BJ (cell line): ENCODE measurements at places on chromosomes 1 and 21.
A peak's percentile ranks its signal among the peaks of the same experiment; 100 is the strongest.

DNA sequence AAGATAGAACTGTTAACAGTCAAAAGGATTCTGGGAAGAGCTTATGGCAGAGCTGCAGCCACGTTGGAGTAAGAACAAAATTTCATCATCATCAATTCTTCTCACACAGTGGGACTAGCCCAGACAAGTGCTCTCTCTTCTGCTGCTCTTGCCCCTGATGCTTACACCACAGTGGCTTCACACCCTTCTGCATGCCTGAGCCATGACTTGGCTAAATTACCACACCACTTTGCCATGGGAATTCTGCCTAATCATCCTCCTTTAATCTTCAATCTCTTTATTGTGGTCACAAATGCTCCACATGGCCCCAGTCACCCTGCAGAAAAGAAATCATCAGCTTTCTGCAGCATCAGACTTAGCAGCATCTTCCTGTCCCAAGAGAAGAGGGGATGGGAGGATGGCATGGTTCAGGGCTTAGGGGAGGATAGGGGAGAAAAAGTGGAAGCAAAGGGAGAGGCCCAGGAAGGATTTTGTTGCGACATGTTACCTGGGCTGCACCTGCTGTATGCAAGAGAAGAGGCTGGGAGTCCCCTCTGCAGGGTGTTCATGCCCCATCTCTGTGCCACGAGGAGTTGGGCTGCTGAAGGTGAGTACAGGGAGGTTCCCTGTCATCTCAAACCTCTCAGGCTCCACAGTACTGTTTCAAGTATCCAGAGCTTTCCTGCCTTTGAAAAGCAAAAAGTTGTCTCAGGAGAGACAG lies 9.0 kb upstream of the RPTN start:
- DNase-seq, result peak; percentile 87

GRCh38 chr1:227914801-227915563 lies 32.8 kb downstream of the WNT9A start:
- DNase-seq, result no peak

DNA sequence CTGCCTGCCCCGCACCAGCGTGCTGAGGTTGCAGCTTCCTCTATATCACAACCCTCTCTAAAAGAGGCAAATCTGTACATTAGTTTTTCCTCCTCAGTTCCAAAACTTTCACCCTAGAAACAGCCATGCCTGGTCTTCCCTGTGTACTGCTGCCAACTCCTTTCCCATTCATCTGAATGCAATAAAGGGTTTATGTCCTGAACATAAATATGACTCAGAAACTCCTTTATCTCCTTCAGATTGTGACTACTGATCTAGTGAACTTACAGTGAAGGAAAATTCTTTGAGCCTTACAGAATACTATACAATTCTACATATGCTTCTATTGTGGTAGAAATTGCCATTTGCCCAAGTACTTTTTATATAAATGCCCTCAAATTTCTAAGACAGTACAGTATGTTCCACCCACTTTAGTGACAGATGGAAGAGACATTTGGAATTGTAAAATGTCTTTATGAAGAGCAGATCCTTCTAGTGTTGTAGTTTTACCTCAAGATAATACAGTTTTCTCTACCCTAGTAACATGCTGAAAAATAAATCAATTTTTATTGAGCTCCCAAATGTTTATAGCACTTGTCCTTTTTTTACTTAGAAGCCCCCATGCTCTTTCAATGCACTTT lies 345.1 kb upstream of the SNX7 start:
- no peak for DNase-seq

DNA sequence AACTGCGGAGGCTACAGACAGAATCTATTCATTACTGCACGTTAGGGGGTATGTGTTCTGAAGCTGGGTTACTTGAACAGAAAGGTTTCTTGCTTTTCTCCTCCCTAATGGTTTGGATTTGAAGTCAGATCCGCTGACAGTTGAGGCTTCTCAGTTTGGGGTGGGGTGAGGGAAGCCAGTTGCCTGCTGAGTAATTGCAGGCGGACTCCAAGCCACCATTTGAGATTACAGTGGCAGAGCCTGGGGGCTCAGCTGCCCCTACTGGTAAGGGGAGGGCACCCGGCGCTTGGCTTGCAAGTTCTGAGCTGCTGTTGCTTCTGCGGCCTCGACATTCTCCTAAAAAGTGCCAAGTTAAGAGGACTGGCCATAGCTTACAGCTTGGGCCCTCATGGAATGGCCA lies 2.0 kb downstream of the GRHL3 start:
- DNase-seq, result no peak

- DNase-seq, result peak; percentile 95
Observed at GRCh38 chr1:172969611-172970010, 81.1 kb downstream of the TNFSF18 start.

- DNase-seq, result no peak
Observed at GRCh38 chr1:27519331-27520258, 29.6 kb upstream of the WASF2 start.
